GM23248 (cell line): ENCODE measurements at places on chromosomes 1 and 21. TPM values are rescaled to one million over a fixed set of nuclear protein-coding genes. Genes with fewer than 3 reads are reported as not detected.

GRCh38 chr1:86866665-86867064 is 47.3 kb downstream of the SELENOF start:
- peak; percentile 75 for DNase-seq

- DNase-seq, result peak; percentile 94
These were observed 55.9 kb downstream of the MRPS6 start for GRCh38 chr21:34129039-34129891.

- peak; percentile 20 for DNase-seq
These were observed 106.5 kb upstream of the RAB3GAP2 start for GRCh38 chr1:220378571-220379302.

DNA sequence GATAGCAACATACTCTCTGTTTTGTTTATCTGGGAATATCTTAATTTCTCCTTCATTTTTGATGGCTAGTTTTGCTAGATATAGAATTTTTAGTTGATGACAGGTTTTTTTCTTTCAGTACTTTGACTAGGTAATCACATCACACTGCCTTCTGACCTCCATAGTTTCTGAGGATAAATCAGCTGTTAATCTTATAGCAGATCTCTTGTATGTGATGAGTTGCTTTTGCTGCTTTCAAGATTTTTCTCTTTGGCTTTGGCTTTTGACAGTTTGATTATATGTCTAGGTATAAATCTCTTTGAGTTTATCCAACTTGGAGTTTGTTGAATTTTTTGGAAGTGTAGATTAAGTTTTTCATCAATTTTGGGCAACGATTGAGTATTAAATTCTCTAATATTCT is 142.6 kb downstream of the ZNF644 start:
- peak; percentile 43 for DNase-seq

- peak; percentile 51 for DNase-seq
These were observed 738 bp upstream of the CDC42BPA start for GRCh38 chr1:227318853-227319607.

DNA sequence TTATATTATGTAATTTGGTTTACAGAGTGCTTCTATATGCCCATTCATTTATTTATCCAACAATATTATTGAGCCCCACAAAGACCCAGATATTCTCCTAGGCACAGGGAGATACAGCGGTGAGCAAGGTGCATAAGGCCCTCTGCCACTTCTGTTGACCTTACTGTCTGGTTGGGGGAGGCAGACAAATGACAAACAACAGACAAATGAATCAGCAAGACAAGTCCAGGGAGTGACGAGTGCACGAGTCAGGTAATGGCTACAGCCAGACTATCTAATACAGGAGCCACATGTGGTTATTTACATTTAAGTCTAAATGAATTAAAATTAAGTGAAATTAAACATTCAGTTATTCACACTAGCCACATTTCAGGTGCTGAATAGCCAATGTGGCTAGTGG is 22.0 kb upstream of the BCAR3 start:
- DNase-seq, result peak; percentile 59

- DNase-seq, result no peak
These were observed 6.5 kb downstream of the S100A9 start for GRCh38 chr1:153364156-153364555.

GRCh38 chr1:72253132-72253531 is 29.2 kb downstream of the NEGR1 start:
- DNase-seq, result no peak

DNA sequence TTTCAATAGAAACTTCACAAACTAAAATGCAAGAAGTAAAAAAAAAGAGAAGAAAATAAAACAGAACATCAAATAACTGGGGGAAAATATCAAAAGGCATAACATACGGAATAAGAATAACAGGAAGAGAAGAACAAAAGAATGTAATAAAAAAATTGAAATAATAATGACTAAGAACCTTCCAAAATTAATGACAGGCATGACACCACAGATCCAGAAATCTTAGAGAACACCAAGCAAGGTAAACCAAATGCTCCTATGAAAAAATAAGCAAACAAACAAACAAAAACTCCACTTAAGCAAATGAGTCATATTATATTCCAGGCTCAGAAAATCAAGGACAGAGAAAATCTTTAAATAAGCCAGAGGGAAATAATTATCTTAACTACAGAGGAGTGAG is 8.7 kb downstream of the OR10J1 start:
- DNase-seq, result no peak

The ACADM gene
- polyA plus RNA-seq, result 32.7 and 37.5 TPM in 2 replicates

The OR10Z1 gene
- not detected in 2 replicates for polyA plus RNA-seq

The COL9A2 gene
- 0.80 and 0.91 TPM in 2 replicates for polyA plus RNA-seq

The VANGL2 gene
- polyA plus RNA-seq, result not detected in 2 replicates
